ENCODE measurements at places on chromosomes 12 and 14.

DNA sequence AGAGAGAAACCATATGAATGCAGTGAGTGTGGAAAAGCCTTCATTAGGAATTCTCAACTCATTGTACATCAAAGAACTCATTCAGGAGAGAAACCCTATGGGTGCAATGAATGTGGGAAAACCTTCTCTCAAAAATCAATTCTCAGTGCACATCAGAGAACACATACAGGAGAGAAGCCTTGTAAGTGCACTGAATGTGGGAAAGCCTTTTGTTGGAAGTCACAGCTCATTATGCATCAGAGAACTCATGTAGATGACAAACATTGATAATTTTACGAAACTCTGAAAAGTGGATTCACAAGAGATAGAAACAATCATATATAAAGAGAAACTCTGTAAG lies 22.9 kb downstream of the ZNF268 start:
- peak; percentile 15 for DNase-seq

GRCh38 chr12:112546996-112547395 lies 128.2 kb downstream of the PTPN11 start:
- DNase-seq: peak; percentile 9

- no peak for DNase-seq
Measured at GRCh38 chr12:124777399-124778372, 86.0 kb downstream of the SCARB1 start.

DNA sequence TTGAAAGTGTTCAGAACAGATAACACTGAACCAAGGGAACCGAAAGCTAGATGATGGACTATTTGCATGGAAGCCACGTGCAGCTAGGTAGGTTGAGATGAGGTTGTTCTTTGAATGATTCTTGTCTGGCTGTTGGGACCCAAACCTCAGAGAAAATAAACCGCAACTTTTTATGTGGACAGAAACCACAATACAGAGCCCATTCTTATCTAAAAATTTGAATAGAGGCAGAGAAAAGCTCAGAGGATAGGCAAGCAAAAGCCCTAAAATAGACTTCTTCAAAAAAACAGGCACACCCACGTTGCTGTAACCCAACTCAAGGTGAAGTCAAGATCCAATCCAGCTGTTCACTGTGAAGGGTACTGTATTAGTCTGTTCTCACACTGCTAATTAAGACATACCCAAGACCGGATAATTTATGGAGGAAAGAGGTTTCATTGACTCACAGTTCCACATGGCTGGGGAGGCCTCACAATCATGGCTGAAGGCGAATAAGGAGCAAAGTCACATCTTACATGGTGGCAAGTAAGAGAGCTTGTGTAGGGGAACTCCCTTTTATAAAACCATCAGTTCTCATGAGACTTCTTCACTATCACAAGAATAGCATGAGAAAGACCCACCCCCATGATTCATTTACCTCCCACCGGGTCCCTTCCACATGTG lies 353.8 kb downstream of the AACS start:
- no peak for DNase-seq

GRCh38 chr12:50111395-50111692 lies 692 bp upstream of the COX14 start:
- no peak for DNase-seq

DNA sequence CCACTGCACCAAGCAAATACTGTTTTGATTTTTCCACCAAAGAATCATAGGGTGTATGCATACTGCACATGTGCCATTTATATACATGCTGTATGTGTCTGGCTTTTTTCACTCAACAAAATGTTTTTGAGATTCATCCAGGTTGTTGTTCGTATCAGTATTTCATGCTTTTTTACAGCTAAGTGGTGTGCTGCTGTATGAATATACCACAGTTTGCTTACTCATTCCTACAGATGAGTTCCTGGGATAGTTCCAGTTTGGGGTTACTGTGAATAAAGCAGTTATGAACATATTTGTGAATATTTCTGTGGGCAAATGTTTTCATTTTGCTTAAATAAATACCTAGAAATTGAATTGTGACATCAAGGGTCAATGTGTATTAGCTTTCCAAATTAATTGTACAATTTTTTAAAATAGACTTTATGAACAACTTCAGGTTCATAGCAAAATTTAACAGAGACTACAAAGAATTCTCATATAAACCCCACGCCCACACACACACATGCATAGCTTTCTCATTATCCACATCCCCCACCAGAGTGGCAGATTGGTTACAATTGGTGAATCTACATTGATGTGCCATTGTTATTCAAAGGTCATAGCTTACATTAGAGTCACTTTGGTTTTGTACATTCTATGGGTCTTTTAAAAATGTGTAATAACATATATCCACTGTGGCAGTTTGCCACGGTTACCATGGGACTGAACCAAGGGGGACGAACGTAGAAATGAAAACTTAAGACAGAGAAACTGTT lies 6.9 kb upstream of the KRT6A start:
- DNase-seq: peak; percentile 77

GRCh38 chr14:96511146-96511545 lies 9.0 kb downstream of the PAPOLA start:
- DNase-seq: no peak

- DNase-seq: peak; percentile 78
Measured at GRCh38 chr12:50103767-50104321, at the start of gene GPD1. TSS of gene GPD1 (plus strand) at chr12:50104008. CDS start at chr12:50104051, 43 bp downstream.

DNA sequence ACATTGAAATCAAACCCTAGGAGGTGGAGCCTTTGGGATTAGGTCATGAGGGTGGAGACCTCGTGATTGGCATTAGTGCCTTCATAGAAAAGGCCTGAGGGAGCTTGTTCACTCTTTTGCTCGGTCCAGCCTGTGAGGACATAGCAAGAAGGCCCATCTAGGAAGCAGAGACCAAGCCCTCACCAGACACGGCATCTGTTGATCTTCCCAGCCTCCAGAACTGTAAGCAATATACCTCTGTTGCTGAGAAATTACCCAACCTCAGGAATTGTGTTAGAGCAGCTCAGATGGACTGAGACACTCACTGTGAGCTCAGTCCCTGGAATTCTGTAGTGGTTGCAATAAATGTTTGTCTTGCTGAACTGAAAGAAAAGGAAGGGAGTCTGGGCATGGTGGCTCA lies 116.2 kb upstream of the MAP1LC3B2 start:
- peak; percentile 54 for DNase-seq
